ENCODE measurements at places on chromosomes 11 and 22.

GRCh38 chr11:59776210-59777066, 21.3 kb downstream of the STX3 start:
- no peak for DNase-seq

- DNase-seq, result peak; percentile 71
Measured at GRCh38 chr11:77091146-77091940, 11.3 kb upstream of the OMP start.

GRCh38 chr11:116576526-116576925, 196.3 kb downstream of the BUD13 start:
- DNase-seq, result no peak

DNA sequence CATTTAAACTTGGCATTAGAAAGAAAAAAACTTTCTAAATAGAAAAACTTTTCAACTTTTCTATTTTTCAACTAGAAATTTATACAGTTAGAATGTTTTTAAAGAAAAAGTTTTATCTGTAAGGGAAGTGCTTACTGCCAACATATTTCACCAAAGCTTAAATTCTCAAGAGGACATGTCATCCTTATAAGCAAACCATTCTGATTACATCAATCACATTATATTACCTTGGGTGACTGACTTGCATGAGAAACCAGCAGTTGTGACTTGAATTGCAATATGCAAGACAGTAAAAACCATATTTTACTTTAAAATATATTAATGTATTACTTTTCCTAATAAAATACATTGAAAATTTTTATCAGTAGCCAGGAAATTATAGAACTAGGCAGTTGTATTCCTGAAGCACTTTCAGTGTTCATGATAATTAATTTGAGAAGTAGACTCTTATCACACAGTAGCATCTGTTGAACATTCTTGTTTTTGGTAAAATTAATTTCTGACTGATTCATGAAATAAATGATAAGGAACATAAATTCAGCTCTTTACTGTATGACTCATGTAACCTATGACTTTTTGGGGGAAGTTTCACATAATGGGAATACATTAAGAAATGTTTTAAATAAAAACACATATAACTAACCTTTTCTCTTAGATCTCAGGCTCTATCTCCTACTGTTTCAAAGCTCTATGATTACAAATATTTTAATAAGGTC, 345.0 kb upstream of the CCDC179 start:
- DNase-seq, result no peak

GRCh38 chr11:115437902-115438575, 66.2 kb downstream of the CADM1 start:
- no peak for DNase-seq

DNA sequence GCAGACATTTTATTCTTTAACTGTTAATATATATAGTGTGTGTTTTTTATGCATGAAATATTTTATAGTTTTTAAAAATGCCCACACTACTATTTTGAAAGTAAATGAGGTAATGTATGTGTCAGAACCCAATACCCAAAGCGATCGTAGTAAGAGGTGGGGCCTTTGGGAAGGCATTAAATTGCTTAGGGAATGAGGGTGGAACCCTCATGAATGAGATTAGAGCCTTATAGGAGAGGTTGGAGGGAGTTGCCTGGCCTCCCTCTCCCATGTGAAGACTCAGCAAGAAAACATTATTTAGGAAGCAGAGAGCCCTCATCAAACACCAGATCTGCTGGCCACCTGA, 11.1 kb downstream of the KLHL35 start:
- no peak for DNase-seq

DNA sequence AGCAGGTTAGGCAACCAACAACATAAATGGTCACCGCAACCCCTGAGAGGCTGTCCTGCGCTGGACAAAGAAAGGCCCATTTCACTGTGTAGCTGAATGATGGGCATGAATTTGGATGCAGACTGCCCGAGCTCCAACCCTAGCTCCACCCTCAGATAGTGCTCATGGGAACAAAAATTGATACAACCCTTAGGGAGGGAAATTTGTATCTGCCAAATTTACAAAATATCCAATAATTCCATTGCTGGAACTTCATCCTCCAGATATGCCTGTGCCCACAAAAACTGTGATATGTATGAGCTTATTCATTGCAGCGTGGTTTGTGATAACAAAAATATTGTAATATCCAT, 2.0 kb downstream of the MS4A8 start:
- DNase-seq, result no peak

DNA sequence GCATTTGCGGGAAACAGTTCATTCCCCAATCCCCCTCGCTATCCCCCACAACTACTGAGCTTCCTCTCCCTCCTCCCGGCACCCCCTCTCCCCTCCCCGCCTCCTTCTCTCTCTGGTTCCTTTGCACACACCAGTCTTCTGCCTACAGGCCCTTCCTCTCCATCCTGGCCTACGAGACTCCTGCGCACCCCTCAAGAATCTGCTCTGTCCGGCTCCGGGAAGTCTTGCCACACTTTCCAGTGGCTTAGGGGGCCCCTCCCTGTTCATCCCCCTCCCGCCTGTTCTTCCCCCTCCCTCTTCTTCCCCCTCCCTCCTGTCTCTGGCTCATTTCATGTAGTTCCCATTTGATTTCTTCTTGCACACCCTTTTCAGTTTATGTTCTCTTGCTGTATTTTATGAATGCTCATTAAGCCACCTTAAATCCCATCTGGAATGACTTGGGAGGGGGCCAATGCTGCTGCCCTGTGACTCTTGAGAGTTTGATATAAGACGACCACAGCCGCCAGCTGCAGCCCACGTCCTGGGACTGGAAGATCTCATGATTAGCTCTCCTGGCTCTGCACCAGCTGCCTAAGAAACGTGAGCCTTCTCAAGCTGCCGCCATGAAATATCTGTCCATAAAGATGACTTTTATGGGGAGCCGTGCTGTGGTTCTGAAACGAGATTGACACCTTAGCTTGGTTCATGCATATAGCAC, 50.9 kb downstream of the RPS6KA4 start:
- no peak for DNase-seq

- no peak for DNase-seq
Measured at GRCh38 chr11:44321059-44321458, 11.1 kb upstream of the ALX4 start.

GRCh38 chr22:23184764-23185113, 4.4 kb downstream of the BCR start:
- no peak for DNase-seq

- DNase-seq, result no peak
Measured at GRCh38 chr22:36360871-36361383, 26.8 kb downstream of the MYH9 start.

DNA sequence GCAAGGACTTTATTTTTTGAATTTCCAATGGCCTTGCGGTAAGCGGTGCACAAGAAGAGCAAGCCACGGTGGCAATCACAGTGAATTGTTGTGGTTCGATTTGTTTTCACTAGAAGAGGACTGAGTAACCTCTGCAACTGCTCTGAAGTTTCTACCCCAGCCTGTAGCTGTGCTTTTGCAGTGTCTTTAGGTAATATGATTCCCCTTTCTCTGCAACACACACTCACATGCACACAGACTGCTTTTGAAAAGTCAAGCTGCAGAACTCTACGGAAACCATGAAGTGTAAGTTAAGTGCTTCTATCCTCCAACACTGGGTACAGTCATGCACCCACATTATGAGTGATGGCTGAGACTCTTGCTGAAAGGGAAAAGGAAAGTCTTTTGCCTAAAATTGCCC, 38.4 kb downstream of the CD44 start:
- no peak for DNase-seq

- no peak for DNase-seq
Measured at GRCh38 chr11:48050304-48050703, 69.9 kb downstream of the PTPRJ start.

- no peak for DNase-seq
Measured at GRCh38 chr11:119964136-119965025, 173.5 kb downstream of the TRIM29 start.

- DNase-seq, result no peak
Measured at GRCh38 chr11:120974466-120974865, 49.4 kb upstream of the TBCEL start.
